Inflammatory macrophage treated with lipopolysaccharide for 1 hour (primary cell): ENCODE measurements at places on chromosomes 2 and 18.

DNA sequence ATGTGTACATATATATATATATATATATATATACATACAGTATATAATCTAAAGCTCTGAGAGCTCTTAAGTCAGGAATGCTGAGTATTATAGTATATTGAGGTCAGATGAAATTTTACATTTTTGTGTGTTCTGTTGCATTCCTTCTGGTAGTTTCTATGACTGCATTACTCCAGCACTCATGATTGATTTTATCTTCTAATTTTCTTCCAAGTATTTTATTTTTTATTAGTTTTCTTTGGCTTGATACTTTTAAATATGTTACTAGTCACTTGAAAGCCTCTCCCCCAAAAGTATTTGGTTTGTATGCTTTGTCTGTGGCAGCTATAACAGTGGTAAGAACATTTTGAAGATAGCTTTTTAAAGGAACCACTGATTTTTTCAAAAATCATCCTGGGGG, 25.0 kb downstream of the METTL21A start:
- no peak for DNase-seq

DNA sequence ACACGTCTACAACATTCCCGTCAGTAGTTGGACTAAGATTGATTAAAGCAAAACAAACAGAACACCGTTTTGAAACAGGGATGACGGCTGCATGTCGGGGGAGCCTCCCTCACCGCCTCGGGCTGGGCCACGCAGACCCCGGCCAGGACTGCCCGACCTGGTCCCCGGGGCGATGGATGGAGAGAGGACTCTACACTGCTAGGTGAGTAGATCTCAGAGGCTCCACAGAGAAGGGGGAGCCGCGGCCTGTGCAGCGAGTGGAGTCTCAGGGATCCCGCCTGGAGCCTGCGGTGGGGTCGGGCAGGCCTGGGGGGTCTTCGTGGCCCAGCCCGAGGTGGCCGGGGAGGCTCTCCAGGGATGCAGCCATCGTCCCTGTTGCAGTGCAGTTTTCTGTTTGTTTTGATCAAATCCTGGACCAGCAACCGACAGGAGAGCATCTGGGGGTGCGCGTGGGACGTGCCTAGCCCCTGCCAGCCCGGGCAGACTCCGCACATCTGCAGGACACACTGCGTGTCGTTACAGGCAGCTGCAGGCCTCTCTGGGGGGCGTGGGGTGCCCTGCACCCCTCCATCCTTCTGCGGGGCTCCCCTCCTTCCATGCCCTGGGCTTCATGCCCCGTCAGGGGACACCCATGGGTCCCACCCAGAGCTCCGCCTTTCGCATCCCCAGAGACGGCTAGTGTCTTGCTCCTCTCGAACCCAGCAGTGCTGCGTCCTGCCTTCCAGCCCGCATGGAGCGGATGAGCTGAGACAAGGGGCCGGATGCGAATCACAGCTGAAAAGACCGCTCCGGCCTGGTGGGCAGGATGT, 143.6 kb downstream of the RTP5 start:
- no peak for DNase-seq

GRCh38 chr2:217827430-217828201, 175.2 kb downstream of the TNS1 start:
- DNase-seq: peak; percentile 86

- no peak for DNase-seq
These were observed 81.9 kb upstream of the TXNDC2 start for GRCh38 chr18:9803698-9804516.

GRCh38 chr2:111106706-111107105, 14.0 kb upstream of the BCL2L11 start:
- DNase-seq: peak; percentile 56

DNA sequence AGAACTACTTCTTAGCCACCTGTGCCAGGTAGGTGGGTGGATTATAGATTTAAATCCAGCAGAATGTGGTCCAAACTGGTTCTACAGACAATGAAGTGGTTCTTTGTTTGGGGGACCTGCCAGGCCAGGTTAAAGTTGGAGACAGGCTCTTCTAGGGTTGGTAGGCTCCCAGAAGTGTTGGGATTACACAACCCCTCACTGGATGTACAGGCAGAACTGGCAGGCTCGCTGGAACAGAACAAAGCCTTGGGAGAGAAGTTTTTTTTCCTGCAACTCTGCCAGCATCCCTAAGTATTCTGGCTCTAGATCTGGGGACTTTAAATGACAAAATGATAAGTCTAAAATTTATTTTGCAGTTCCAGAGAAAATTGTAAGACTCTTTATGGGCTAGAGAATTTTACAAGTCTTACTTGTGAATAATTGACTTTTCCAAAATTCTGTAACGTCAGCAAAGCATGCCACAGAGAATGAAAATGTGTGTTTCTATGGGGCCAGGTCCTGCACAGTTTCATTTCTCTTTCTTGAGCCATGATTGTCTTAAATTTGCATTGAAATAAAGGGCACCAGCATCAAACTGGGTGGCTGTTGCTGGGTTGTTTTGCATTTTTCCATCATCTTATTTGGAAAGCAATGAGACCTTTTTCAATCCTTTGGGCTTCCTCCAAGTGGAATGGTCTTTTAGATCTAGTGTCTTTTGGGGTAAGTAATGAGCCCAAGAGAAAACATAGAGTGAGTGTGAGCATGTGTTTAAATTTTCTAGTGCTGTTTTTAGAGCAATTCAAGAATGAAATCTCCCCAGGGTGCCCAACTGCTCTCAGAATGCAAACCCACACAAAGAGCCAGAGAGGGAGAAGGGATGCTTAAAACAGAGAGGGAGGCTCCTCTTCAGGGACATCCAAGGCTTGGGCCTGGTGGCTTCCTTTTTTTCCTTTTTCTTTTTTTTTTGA, 32.4 kb upstream of the ATL2 start:
- DNase-seq: no peak

GRCh38 chr2:31831585-31831984, 179.2 kb downstream of the MEMO1 start:
- DNase-seq: no peak

DNA sequence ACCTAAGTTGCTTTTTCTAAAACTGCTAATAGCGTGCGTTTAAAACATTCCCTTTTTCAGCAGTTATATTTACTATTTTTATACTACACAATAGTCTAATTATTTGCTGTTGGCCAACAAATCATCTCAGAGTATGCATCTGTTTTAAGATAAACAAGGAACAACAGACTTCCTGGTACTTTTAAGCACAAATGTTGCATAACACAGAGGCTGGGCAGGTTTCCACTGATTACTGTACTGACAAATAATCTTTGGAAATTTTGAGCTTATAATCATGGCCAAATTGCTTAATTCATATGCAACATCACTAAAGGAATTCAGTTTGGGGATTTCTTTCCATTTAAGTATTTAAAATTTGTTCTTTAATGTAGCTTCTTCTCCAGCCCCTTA, 737.4 kb upstream of the SALL3 start:
- DNase-seq: no peak

DNA sequence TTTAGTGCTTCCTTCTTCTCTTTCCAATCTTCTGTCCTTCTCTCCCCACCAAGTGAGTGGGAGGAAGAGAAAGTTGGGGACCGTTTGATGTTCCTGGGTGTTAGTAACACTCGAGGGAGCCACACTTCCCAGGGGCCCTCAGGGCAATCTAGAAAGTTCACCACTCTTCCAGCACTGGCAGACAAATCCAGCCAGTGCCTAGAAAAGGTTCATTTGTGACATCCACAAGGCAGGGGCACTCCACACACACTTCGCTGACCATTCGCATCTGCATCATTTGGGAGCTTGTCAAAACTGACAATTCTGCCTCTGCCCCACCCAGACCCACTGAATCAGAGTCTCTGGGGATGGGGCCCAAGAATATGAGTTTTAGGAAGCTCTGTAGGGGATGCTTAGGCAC, 86.8 kb upstream of the ST3GAL5 start:
- no peak for DNase-seq

- DNase-seq: no peak
These were observed 48.6 kb downstream of the ZDBF2 start for GRCh38 chr2:206323033-206323432.

DNA sequence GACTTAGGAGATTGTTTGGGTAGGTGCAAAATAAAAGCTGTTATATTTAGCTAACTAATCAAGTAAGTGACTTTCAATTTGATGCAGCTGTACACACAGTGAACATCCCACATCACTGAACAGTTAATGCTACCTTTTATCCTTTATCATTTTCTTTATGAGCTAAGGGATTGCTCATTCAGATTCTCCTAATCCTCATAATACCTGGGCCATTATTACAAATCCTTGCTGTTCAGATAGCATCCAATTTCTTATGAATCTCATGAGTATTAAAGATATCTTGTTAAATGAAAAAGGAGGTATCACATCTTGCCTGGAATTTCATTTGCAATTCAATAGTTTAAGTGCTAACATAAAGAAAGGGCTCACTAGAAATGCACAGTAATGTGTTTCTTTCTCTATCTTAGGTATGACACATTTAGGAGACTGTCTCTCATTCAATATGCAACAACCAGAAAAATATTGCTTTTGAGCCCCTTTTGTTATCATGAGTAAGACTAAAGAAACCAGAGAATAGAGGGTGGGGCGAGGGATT, 918.5 kb downstream of the CBLN2 start:
- DNase-seq: no peak

DNA sequence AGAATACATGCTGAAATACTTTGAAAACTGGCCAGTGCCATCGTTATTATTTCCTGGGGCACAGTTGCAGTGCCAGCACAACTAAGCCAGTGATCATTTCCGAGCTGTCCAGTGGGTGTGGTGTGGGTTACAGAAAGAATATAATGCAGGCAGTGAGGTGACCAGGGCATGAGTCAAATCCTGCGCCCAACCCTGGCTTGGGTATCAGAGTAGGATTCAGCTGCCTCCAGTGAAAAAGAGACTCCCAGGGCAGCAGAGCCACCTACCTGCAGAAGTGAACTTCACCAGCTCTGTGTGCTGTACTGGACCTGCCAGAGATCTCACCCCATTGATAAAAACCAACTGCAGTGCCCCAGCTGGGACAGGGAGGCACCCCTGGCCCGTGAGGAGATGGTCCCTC, 18.0 kb downstream of the SLC9A2 start:
- DNase-seq: no peak

- peak; percentile 98 for DNase-seq
These were observed 105.5 kb downstream of the ZEB2 start for GRCh38 chr2:144414324-144414845.

GRCh38 chr2:213021971-213022899, 129.2 kb downstream of the IKZF2 start:
- no peak for DNase-seq

- peak; percentile 19 for DNase-seq
These were observed 1.4 kb upstream of the ANXA4 start for GRCh38 chr2:69740502-69740951.

- DNase-seq: no peak
These were observed 35.4 kb upstream of the PGAP1 start for GRCh38 chr2:196961889-196962288.

- no peak for DNase-seq
These were observed 127.5 kb downstream of the GLI2 start for GRCh38 chr2:120863146-120863545.

DNA sequence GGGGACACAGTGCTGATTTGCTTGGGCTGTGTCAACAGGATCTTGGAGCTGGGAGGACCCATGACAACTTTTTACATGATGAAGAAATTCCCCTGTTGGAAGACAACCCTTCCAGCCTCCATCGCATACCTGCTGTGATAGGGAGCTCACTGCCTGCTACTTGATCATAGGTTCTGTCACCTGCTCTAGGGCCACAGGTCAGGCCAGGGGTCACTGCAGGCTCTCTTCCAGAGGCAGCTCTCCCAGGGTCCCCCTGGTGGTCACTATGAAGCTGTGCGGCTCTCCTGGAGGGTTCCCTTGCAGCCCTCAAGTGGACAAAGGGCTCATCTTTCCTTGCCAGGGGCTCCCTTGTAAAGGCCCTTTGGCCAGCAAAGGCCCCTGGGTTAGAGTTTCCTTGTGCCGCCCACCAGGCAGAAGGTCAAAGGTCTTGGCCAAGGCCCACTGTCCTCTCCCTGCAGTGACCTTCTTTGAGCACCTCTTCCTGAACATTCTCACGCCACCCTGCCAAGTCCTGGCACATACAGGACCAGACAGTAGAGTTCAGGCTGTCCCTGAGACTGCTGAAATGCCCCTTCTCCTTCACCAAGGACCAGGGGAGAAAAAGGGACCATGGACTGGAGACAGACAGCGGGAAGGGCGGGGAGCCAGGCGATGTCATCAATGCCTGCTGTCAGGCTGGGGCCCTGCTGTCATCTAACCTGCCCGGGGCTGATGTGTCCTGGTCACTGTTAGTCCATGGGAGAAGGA, 345.1 kb downstream of the DYSF start:
- peak; percentile 62 for DNase-seq

- no peak for DNase-seq
These were observed 61.6 kb upstream of the CD302 start for GRCh38 chr2:159859583-159859982.

DNA sequence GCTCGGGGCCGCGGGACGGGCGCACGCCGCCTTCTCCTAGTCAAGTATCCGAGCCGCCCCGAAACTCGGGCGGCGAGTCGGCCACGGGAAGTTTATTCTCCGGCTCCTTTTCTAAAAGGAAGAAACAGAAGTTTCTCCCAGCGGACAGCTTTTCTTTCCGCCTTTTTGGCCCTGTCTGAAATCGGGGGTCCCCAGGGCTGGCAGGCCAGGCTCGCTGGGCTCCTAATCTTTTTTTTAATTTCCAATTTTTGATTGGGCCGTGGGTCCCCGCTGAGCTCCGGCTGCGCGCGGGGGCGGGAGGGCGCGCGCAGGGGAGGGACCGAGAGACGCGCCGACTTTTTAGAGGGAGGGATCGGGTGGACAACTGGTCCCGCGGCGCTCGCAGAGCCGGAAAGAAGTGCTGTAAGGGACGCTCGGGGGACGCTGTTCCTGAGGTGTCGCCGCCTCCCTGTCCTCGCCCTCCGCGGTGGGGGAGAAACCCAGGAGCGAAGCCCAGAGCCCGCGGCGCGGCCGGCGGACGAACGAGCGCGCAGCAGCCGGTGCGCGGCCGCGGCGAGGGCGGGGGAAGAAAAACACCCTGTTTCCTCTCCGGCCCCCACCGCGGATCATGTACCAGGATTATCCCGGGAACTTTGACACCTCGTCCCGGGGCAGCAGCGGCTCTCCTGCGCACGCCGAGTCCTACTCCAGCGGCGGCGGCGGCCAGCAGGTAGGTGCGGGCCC, 617 bp downstream of the FOSL2 start:
- DNase-seq: peak; percentile 64

DNA sequence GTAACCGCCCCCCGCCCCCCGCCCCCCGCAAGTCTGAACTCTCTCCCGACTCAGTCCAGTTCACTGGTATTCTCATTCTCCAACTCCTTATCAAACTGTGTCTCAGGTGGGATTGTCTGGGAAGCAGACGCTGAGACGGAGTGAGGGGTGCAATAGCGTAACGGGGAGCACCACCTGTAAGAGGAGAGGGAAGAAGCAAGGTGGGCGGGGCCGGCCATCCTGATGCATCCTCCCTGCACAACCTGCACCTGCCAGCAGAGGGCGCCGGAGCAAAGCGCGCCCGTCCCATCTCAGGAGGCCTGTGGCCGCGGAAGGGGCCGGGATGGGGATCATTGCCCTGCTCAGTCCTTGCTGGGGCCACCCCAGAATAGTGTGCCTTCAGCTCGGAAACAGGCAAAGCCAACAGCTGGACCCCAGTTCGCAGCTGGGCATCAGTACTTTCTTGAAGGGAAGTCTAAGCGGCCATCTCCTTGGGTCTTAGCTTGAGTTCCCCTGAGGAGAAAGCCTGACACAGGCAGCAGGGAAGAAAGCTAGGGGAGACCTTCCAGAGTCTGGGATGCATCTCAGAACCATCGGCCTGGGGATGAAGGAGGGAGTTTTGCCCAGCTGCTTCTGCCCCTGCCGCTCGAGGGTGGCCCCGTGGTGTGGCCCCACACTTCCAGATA, 208.0 kb downstream of the TFCP2L1 start:
- DNase-seq: peak; percentile 32
